ENCODE measurements at places on chromosomes 7 and 10.

- no peak for DNase-seq
Observed at GRCh38 chr7:31935124-31936054, 134.8 kb downstream of the PDE1C start.

- DNase-seq: no peak
Observed at GRCh38 chr7:49564379-49564714, 209.1 kb upstream of the VWC2 start.

- DNase-seq: no peak
Observed at GRCh38 chr10:3516234-3516922, 268.6 kb downstream of the KLF6 start.

- DNase-seq: no peak
Observed at GRCh38 chr10:114519306-114519669, 115.0 kb upstream of the AFAP1L2 start.

- DNase-seq: no peak
Observed at GRCh38 chr10:90858461-90858968, 676 bp upstream of the HTR7 start.

- DNase-seq: no peak
Observed at GRCh38 chr10:102468683-102469082, 17.3 kb upstream of the C10orf95 start.

DNA sequence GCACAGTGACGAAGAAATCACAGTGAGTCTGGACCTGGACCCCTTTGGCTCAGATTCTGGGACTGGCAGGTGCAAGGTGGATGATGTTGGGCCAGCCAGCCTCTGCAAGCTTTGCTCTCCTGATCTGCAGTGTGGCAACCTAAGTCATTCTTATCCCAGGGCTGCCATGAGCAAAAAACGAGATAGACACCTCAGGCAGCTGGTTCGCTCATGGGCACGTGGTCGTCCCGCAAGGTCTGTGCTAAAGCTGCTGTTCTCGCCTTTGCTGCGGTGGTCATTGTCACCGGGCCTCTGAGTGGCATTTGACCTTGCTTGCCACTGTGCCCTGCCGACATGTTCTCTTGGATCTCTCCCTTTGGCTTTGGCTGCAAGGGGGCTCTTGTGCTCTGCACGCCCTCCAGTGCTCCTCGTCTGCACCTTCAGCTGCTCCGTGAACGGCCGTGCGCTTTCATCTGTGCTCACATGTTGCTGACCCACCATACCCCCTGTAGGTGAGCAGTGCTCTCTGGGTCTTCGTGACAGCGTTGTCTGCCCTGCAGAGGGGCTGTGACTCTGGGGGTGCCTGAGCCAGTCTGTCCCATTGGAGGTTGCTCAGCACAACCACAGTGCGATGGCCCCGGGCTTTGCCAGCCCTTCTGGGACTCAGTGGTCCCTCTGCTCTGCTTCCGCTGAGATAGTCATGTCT is 317.0 kb downstream of the GLRX3 start:
- DNase-seq: no peak

- no peak for DNase-seq
Observed at GRCh38 chr7:11193131-11193867, 219.6 kb downstream of the PHF14 start.

DNA sequence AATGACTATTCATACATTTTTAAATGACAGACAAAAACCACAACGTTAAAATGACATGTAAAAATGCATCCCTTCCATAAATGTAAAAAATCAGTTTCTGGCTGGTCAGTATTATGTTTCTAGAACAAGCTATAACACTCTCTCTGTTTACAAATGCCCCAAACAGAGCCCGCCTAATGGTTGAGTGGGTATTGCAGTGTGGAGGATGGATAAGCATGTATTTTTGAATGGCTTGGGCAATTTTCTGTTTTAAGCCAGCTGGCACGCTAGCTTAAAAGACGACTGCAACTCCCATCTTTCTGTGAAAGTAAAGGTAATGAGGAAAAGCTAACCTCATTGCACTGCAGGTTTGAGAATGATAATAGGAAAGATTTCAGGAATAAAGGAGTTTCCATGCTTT is 430.7 kb downstream of the PARD3 start:
- DNase-seq: no peak

GRCh38 chr10:71379118-71379766 is 17.5 kb upstream of the CDH23 start:
- DNase-seq: no peak

- no peak for DNase-seq
Observed at GRCh38 chr10:86205306-86206239, 161.0 kb downstream of the GRID1 start.

- no peak for DNase-seq
Observed at GRCh38 chr10:14564268-14564744, 210.4 kb downstream of the FAM107B start.

GRCh38 chr7:131223151-131223550 is 104.5 kb upstream of the MKLN1 start:
- DNase-seq: no peak

GRCh38 chr7:42694894-42695507 is 216.9 kb downstream of the C7orf25 start:
- DNase-seq: no peak

DNA sequence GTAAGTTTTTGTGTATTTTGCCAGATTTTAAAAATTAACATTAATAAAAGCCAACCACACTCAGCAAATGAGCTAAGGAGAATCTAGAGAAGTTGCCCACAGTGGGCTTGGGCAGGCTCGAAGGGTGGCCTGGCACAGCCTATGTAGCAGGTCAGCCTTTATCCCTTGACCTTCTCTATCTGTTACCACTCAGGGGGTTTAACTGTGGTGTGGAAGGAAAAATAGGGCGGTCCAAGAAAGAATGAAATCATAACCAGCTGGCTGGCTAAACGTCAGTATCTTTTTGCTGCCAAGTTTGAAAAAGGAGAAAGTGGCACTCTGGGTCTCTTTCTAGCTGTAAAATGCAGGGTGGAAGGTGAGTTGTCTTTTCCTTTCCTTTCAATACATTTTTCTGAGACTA is 130.3 kb upstream of the ASAH2 start:
- DNase-seq: no peak

DNA sequence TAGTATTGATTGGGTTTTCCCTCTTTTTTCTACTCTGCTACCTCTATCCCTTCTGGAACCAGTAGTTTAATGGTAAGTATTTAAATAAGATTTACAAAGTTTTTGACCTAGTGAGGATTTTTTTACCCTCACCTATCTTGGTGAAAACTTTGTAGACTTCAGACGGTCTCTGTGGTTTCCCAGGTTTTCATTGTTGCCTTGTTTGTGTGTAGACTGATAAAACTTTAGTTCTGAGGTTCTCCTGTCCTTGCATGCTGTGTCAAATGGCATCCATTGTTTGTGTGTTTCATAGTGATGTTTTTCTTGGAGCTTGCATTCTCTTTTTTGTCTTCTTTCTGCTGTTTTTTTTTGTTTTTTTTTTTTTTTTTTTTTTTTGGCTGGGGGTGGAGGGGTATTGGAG is 22.6 kb downstream of the ZNRF2 start:
- DNase-seq: no peak

DNA sequence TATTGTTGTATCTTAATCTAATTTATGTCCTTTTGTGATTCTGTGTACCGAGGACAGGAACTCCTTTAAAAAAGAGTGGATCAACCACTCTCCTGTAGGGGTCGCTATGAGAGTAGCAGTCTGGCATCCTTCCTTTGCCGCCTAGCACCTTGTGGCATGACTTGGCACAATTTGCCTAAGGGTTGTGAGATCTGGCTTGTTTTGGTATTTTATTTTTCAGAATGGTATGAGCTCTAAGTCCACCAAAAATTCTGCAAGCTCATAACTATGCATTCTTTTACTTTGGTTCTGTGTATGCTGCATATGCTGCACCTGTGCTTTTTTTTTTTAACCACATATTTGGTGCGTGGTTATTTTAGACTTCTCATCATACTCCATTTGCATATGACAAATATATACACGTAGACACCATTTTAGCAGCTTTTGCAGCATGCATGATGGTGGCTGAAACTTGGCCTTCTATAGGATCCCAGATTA is 112.8 kb downstream of the CDK14 start:
- DNase-seq: no peak

GRCh38 chr7:150631866-150632864 is at the start of gene GIMAP6:
TSS of gene GIMAP6 (minus strand) at chr7:150632385. CDS start at chr7:150630142, 2,243 bp downstream.
- DNase-seq: peak; percentile 10

DNA sequence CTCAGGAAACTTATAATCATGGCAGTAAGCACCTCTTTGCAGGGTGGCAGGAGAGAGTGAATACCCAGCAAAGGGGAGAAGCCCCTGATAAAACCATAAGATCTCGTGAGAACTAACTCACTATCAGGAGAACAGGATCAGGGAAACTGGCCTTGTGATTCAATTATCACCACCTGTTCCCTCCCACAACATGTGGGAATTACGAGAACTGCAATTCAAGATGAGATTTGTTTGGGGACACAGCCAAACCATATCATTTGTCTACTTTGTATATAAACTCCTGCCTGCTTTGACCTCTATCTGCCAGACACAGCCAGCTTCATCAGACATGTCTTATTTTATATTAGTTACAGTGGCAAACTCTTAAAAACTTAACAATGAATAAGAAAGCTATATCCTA is 50.4 kb downstream of the ARMC3 start:
- DNase-seq: no peak

GRCh38 chr10:76559892-76560220 is 1077.8 kb downstream of the KCNMA1 start:
- no peak for DNase-seq

DNA sequence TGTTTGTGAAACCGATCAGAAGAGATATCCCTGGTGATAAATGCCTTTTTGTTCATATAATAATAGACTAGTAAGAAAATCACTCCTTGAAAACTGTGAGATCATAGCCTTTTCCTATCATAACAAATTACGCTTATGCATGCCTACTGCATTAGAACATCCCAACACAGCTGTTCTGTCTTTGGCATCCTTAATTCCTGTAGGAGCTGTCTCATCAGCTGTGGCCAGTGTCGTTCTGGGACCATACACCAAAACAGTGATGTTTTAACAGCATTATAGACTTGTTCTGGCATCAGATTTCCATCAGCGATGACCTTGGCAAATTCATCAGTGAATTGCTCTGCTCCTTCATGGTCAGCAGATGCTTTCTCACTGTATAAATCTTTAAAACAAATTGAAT is 423.6 kb upstream of the LRGUK start:
- no peak for DNase-seq

DNA sequence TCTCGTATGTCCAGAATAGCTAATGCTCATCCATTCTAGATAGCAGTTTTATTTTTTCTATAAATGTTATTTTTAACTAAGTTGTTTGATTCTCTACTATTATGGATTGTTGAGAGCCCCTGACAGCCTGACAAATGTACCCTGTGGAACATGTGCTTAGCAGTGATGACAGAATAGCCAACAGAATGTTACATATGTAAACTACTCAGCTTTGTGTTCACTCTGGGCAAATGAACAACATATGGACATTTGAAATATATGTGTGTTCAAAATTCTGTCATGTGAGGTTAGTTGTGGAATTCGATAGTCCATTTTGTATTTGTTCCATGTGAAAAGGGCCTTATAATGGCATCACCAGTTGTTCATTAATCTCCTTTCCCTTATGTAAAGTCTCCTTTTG is 199.7 kb downstream of the EXOC4 start:
- no peak for DNase-seq

GRCh38 chr10:133161486-133162109 is 1.6 kb downstream of the KNDC1 start:
- no peak for DNase-seq

- no peak for DNase-seq
Observed at GRCh38 chr7:71385330-71385729, 253.4 kb downstream of the GALNT17 start.

GRCh38 chr10:88027570-88027969 is 164.1 kb downstream of the PTEN start:
- no peak for DNase-seq

GRCh38 chr10:28928484-28928883 is 251.2 kb downstream of the BAMBI start:
- DNase-seq: no peak

- no peak for DNase-seq
Observed at GRCh38 chr7:11456574-11456973, 375.4 kb downstream of the THSD7A start.

DNA sequence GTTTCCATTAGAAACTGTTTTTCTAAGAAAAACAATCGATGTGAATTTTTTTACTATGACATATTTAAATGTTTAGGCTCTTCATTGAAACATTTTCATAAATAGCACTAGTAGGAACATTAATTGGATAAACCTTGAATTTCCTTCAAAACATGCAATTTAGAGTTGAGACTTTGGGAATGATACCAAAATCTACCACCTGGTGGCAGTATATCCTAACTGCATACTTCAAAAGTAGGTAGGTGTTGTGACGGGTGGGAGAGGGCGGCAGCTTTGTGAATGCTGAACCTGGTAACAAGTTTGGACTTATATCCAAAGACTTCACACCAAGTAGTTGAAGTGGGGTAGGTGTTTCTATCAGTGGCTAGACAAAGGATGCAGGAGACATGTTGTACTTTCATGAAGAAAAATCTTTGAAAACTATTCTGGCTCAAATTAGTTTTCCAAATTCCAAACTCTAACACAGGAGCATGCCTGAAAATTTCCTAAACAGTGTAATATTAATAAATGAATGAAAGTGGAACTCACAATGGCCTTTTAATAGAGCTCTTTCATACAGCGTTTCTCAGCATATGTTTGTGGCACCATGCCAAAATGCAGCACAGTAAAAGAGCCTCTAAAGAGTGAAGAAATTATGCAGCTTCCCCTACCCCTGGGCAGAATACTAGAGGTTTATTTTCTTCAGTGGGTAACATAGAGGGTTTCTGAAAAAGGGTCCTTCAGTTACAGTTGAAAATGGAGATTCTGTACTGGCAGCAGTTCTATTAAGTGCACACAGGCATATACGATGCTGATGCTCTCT is 201.0 kb upstream of the TPK1 start:
- peak; percentile 1 for DNase-seq

DNA sequence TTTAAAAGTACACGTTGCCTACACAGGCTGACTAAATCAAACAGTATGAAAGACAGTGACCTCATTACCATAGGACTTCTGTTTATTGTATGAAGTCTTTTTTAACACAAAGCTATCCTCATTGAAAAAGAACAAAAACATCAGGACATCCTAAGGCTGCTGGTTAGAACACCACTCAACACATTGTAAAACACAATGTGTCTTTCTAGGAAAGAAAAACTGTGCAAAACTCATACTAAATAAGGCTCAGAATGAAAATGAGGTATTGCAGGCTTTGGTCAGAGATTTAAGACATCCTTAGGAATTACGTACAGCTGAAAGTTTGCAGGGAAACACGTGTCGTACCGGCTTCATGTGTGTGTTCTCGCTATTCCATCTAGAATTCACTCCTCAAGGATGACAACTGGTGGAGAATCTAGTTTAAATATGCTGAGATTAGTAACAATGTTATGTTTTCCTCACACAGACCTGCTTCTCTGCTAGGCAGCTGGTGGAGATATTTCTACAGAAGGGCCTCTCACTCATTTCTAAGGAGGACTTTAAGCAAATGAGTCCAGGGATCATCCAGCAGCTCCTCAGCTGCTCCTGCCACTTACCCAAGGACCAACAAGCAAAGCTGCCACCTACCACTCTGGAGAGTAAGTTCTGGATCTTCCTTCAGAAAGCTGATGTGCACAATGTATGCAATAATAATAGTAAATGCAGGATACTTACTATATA is 29.3 kb downstream of the SLC39A12 start:
- DNase-seq: no peak

- no peak for DNase-seq
Observed at GRCh38 chr10:45135443-45136198, 134.9 kb downstream of the ZNF22 start.

GRCh38 chr7:158613481-158613880 is 25.9 kb upstream of the PTPRN2 start:
- no peak for DNase-seq

- no peak for DNase-seq
Observed at GRCh38 chr7:118075936-118076335, 108.0 kb upstream of the LSM8 start.

All from activated CD8-positive, alpha-beta memory T cell treated with anti-CD3 and anti-CD28 coated beads for 48 hours (primary cell).